ENCODE measurements at places on chromosomes 3 and 15. TPM values are rescaled to one million over a fixed set of nuclear protein-coding genes. Genes with fewer than 3 reads are reported as not detected.

Gene CFAP100
- not detected for total RNA-seq

Gene SLC6A20
- total RNA-seq: not detected

Gene AADAC
- not detected for total RNA-seq

DNA sequence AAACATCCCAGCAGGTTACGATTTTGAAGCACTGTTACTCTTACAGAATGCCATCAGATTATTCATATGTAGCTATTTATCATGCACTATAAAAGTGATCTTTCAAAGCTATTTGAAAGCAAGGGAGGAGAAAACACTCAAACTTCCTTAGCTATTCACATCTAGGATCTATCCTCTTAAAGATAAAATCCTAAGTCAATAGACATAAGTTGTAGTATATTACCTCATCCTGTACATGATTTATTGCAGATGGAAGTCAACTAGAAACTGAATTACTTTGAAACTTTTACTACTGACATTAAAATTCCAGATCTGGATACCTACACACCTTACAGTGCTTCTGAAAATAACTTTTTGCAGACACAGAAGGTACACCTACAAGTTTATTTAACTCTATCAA, 197.2 kb downstream of the MEIS2 start:
- H3K4me3 ChIP-seq: no peak overlapping the region
- DNase-seq: no peak
- no peak overlapping the region for H3K27ac ChIP-seq
- H3K27me3 ChIP-seq: no peaks in the 10 kb centered on the region

- no peaks in the 10 kb centered on the region for H3K36me3 ChIP-seq
- H3K27me3 ChIP-seq: no peaks in the 10 kb centered on the region
- no peak overlapping the region for H3K27ac ChIP-seq
- H3K4me1 ChIP-seq: peaks cover 6% of the 10 kb centered on the region
- H3K4me3 ChIP-seq: no peak overlapping the region
These were observed 54.5 kb downstream of the KIF9 start for GRCh38 chr3:47228088-47228487.

Gene CTSH
- 25.2 TPM for total RNA-seq

DNA sequence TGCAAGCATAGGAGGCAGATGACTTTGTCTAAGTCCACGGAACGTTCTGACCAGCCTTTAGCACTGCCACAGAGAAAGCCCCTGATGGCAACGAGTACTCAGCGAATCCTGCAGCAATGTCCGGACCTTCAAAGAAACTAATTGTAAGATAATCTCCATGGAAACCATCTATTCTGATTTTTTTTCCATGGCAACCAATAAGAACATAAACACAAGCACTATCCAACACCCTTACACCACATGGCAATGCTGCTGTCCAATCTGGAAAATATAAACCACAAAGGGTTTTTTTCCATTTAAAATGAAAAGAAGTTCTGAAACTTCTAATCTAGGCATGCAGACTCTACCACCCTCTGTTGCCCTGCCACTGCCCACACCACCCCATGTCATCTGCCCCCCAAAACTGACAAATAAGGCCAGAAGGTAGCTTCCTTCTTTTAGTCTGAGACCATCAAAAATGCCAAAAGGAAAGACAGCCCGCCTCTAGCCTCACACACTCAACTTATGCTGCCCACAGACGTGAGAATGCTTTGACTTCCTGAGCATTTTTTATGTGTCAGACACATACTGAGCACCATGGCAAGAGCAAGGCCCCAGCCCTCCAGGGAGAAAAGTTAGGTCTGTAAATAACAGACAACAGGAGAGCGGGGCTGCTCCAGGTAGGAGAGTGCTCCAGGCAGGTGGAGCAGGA, 44.5 kb downstream of the POC1A start:
- no peaks in the 10 kb centered on the region for H3K36me3 ChIP-seq
- no peaks in the 10 kb centered on the region for H3K27me3 ChIP-seq
- peaks cover 11% of the 10 kb centered on the region for H3K4me1 ChIP-seq

- DNase-seq: no peak
- no peaks in the 10 kb centered on the region for H3K4me1 ChIP-seq
- no peak overlapping the region for H3K4me3 ChIP-seq
- no peaks in the 10 kb centered on the region for H3K36me3 ChIP-seq
- H3K27ac ChIP-seq: no peak overlapping the region
These were observed 160.0 kb upstream of the UMPS start for GRCh38 chr3:124570232-124570631.

Gene ARL14
- not detected for total RNA-seq

- no peaks in the 10 kb centered on the region for H3K27me3 ChIP-seq
- H3K27ac ChIP-seq: no peak overlapping the region
- no peak for DNase-seq
- H3K4me3 ChIP-seq: no peak overlapping the region
- peaks cover 24% of the 10 kb centered on the region for H3K4me1 ChIP-seq
- H3K36me3 ChIP-seq: peaks cover 6% of the 10 kb centered on the region
These were observed 68.4 kb upstream of the MCTP2 start for GRCh38 chr15:94162939-94163338.

Gene RBP2
- total RNA-seq: not detected

- H3K36me3 ChIP-seq: no peaks in the 10 kb centered on the region
- no peak for DNase-seq
- no peak overlapping the region for H3K27ac ChIP-seq
- H3K27me3 ChIP-seq: no peaks in the 10 kb centered on the region
These were observed 635.0 kb downstream of the TBL1XR1 start for GRCh38 chr3:176562331-176562730.

Gene PRRT3
- total RNA-seq: 13.7 TPM

All from natural killer cell treated with Interleukin-12 subunit alpha and Interleukin-12 subunit beta and Interleukin-15 and Interleukin-18, amount 100 ng/mL, for 72 hours (primary cell).